ENCODE measurements at places on chromosomes 1 and 21.

GRCh38 chr1:89476072-89476471 is 48.6 kb upstream of the LRRC8B start:
- DNase-seq: no peak

DNA sequence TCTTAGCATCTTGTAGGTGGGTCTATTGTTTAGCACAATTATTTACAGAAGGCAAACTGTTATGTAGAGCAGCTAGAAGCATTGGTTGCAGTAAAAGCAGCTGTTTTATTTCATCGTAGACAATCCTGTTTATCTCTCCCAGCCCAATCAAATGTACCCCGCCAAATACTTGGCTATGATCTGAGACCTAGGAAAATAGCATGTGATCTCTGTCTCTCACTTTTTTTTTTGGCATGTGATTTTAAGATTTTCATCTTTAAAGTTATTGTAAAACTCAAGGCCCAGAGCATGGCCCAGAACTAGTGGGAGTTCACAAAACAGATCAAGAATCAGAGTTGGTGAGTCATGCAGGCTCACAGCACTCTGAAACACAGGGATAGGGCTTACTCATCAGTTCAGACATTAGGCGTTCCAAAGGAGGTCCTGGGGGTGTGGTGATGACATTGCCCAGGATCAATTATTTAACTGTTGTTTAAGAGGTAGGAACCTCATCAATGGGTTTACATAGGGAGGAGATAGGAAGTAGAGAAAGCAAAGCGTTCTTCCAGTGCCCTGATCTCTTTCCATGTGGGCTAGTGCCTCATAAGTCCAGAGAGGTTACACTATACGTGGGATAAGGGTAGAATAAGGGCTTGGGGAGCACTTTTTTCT is 40.2 kb downstream of the TBX19 start:
- no peak for DNase-seq

DNA sequence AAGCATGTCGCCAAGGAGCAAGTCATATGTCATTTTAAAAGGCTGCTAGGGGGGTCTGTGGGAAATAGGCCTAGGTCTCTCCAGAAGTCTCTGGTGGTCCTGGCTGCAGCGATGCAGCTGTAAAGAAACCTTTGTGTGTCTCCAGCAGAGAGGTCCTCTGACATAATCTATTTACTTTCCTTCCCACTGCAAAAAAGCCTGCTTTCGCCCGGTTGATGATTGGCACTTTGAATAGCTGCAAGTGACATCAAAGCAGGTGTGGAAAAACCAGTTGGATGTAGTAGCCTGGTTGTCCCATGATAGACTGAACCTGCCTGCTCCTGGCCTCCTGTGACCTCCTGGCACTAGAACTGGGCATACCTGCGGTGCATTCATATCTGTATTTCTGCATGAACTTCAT is 13.8 kb downstream of the RASSF5 start:
- DNase-seq: peak; percentile 22

DNA sequence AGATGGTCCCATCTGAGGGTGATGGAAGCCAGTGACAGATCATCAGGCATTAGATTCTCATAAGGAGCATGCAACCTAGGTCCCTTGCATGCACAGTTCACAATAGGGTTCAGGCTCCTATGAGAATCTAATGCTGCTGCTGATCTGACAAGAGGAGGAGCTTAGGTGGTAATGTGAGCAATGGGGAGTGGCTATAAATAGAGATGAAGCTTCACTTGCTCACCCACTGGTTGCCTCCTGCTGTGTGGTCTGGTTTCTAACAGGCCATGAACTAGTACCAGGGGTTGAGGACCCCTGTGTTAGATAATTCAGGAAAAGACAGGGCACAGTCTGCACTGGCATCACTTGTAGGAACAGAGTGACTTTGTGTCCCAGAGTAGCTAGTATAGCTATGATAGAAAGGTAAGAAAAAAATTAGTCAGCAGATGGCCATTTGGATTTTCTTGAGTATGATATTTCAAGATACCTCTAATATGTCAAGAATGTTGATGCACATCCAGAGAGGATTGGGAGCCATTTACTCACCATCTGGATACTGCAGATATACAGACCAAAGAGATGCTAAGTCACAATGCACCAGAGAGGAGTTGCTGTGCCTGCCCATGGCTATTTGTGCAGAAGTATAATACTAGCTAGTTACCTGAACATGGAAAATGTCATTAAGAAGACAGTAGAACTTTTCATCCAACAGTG is 53.6 kb downstream of the ADCY10 start:
- no peak for DNase-seq

DNA sequence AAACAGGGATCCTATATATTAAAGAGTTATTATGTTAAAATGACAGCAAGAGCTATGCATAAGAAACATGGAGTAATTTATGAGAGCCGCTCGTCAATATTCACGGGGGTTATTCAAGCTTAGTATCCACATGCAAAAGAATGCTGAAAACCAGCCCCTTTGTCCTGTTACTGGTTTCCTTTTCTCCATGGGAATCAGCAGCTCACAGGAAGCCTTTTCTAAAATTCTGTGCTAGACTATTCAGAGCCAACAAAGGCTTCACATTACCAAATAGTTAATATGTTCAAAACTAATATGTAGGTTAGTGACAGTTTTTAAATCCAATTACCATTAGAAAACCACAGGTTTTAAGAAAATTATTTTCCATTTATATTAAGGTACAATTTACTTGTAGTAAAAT is 225.6 kb upstream of the MAP1LC3C start:
- DNase-seq: no peak

GRCh38 chr1:223732993-223733798 is 20.9 kb downstream of the CAPN2 start:
- DNase-seq: peak; percentile 80

DNA sequence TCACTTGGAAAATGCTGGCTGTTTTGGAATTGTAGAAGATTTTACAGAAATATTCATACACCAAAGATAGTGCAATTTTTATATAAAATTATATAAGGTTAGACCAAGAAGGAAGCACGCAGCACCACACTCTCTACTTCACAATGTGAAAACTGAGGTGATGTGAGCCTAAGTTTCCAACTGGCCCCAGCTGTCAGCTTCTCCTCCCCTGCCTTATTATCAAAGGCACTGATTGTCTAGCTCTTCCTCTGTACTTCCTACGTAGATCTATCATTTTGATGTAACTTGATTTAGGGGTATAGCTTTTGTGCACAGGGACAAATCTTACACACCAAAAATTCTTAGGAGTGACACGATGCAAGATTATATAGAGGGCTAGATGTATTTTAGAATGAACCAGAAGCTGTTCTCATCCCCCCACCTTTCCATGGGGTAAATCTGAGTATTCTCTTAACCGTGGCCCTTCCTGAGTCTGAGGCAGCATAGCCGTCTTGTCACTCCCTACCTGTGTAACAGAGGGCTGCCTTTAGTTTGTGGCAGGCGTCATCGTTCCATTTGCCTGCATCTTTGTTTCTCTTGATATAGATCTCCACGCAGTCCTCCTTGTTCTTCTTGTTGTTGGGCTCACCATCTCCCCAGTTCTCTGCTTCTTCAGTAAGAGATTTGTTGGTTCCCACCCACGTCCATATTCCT is 3.4 kb downstream of the SELL start:
- DNase-seq: no peak

- no peak for DNase-seq
Observed at GRCh38 chr1:185144233-185144632, 12.5 kb downstream of the TRMT1L start.

- no peak for DNase-seq
Observed at GRCh38 chr1:9066945-9067807, 2.3 kb downstream of the SLC2A5 start.

GRCh38 chr1:44724296-44724954 is 6.5 kb downstream of the RNU5D-1 start:
- DNase-seq: no peak

GRCh38 chr1:156866249-156866909 is 5.7 kb downstream of the NTRK1 start:
- DNase-seq: no peak

DNA sequence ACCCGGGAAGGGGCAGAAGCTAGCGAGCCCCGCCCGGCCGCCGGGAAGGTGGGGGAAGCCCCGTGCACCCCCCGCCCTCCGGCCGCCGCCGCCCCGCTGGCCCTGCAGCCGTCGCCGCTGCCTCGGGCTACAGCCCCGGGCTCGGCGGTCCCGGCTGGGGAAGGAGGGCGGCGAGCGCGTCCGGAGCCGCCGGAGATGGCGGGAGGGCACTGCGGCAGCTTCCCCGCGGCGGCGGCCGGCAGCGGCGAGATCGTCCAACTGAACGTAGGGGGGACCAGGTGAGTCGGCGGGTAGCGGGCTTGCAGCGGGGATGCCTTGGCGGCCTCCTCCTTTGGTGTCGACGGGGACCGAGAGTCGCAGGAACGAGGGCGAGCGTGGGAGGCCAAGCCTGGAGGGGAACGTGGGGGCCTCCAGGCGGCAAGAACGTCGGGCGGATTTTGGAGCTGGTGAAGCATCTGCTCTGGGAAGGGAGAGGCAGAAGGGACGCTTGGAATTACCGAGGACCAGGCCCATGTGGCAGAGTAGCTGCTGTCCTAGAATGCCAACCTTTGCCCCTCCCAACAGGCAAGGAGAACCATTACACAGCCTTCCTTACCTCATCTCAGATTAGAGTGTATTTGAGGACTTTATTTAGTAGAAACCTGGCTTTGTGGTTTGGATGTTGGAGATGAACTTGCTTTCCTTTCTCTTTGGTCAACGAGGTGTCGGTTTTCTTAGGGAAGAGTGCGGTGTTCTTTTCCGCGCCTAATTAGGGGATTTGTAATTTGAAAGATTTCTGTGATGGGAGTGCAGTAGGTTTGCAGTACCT is 591 bp downstream of the KCTD3 start:
- DNase-seq: peak; percentile 77
